ENCODE measurements at places on chromosomes 5 and 9.

DNA sequence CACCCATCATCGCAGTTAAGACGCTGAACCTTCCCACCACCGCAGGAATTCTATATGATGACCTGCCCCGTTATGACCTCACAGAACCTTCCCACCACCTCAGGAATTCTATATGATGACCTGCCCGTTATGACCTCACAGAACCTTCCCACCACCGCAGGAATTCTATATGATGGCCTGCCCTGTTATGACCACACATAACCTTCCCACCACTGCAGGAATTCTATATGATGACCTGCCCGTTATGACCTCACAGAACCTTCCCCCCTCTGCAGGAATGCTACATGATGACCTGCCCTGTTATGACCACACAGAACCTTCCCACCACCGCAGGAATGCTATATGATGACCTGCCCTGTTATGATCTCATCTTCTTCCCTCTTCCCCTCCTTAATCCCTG, 64.3 kb downstream of the IRX1 start:
- DNase-seq, result no peak

DNA sequence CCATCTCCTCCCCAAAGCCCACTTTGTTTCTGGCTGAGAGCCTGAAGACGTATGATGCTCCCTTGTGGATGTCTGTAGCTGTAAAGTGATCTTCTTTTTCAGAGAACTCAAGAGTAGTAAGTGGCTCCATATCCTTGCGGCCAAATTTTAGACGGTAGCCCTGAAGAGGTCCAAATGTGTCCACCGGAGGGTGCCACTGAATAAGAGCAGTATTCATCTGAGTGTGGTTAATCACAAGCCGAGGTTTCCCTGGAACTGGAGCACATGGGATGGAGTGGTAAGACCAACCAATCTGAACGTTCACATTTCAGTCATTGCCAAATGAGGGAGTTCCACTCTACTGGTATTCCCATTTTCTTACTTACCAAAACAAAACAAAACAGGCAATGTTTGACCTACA, 686.5 kb upstream of the DMAC1 start:
- DNase-seq, result no peak

DNA sequence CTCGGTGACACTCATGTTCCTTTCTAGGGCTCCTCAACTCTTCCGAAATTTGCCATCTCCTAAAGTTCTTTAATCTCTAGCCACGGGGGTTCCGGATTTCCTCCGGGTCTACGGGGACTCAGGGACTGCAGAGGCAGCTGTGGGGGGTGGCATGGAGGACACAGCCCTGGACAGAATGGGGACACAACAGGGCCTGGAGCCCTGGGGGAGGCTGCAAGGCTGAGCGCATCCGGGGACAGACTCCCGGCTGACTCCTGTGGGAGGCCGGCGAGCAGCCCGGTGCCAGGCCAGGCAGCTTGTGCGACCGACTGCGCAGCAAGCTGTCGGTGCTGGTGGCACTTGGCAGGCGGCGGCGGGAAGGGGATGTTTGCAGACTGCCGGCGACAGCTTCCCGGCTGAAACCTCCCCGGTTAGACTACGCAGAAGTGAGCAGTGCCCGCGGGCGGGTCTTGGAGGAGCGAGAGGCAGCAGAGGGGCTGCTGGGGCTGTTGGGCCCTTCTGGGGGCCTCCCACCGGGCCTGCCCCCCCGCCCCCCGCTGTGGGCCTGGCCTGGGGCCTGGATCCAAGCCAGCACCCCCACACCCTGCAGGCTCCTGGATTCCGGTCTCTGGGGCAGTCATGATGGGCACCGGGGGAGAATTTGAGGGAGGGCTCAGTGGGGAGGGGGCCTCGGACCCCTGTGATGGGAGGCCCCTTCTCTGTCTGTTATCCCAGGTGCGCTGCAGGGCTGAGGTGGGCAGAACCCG, 28.7 kb upstream of the UBAC1 start:
- peak; percentile 36 for DNase-seq

- no peak for DNase-seq
These were observed 49.6 kb downstream of the ANKRD55 start for GRCh38 chr5:56183506-56183905.

DNA sequence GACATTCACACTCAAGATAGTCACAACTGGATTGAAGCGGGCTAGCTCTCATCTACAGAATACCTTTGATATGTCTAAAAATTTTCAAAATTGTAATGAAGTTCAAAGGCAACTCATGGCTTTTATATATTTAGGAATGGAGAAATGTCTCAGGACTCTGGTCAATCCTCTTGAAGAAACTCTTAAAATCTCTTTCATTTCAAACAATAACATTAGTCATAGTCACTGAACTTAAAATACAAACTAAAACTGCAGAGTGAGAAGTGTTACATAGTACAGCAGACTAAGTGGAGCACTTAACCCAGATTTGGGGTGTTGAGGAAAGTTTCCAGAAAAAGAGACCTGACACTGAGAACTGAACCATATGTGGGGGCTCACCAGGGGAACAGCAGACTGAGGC, 20.7 kb downstream of the FANCC start:
- no peak for DNase-seq

DNA sequence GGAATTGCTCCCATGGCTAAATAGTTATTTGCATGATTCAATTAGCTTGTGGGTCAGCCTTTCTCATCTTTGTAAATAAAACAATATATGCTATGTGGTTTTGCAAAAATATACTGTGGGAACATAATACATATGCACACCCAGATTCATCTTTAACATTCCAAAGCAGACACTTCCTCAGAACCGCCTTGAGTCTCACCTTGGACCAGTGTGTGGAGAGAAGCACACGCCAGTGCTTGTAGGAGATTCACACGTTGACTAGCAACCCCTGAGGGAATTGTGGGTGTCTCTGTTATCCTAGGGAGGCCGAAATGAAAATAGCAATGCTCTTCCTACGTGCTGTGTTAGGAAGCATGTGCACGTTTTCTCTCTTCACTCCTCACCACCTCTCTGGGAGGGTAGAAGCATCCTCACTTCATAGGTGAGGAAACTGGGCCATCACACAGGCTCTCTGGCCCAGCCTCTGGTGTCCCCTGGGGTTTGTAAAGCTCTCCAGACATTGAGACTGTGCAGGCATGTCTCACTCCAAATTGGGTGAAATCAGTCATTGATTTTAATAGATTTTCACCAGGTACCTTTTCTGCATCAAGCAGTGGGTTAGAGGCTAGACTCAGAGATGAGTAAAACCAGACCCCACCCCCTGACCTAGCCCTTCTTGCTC, 221.7 kb downstream of the PBX3 start:
- no peak for DNase-seq

GRCh38 chr5:78242001-78242400, 52.5 kb downstream of the AP3B1 start:
- no peak for DNase-seq

GRCh38 chr5:65796269-65796668, 74.3 kb downstream of the NLN start:
- DNase-seq, result no peak

DNA sequence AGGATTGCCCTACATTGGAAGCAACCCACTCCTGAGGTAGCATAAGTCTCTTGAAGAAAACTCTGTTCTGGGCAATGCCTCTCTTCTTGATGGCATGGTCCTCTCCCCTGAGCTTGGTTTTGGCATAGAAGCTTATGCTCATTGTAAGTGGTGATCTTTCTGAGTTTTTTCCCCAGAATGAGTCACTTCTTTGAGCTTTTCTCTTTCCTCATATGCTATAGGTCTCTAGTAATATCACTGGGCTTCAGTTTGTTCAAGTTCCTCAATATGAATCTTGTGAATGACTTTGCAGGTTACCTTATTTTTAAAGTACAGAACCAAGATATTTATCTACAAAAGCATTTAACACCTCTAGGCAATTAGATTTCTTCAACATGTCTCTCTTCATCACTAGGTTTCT, 76.5 kb upstream of the ATG10 start:
- DNase-seq, result no peak

GRCh38 chr5:67963789-67964519, 251.6 kb upstream of the PIK3R1 start:
- DNase-seq, result no peak

GRCh38 chr5:176954050-176954449, 52.5 kb downstream of the UIMC1 start:
- DNase-seq, result no peak

GRCh38 chr9:38638881-38639576, 18.6 kb upstream of the ANKRD18A start:
- no peak for DNase-seq

GRCh38 chr9:79670269-79670961, 98.7 kb downstream of the TLE4 start:
- DNase-seq, result no peak

DNA sequence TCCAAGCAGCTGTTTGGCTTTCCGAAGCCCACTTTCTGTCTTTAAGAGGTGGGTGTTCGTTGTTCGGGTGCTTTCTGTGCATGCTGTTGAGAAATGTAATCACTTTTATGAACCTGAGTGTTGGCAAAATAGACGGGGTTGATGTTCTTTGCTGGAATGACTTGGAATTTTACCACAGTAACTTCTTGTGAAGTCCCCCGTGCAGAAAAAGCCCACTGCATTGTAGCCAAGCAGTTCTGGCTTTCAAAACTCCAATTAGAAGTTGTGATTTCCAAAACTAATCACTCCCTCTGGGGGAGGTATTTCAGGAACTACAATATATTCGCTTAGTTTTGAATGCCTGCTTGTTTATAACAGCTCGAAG, 111.1 kb downstream of the PAM start:
- DNase-seq, result no peak

GRCh38 chr5:146919304-146919703, 40.7 kb upstream of the PPP2R2B start:
- no peak for DNase-seq

DNA sequence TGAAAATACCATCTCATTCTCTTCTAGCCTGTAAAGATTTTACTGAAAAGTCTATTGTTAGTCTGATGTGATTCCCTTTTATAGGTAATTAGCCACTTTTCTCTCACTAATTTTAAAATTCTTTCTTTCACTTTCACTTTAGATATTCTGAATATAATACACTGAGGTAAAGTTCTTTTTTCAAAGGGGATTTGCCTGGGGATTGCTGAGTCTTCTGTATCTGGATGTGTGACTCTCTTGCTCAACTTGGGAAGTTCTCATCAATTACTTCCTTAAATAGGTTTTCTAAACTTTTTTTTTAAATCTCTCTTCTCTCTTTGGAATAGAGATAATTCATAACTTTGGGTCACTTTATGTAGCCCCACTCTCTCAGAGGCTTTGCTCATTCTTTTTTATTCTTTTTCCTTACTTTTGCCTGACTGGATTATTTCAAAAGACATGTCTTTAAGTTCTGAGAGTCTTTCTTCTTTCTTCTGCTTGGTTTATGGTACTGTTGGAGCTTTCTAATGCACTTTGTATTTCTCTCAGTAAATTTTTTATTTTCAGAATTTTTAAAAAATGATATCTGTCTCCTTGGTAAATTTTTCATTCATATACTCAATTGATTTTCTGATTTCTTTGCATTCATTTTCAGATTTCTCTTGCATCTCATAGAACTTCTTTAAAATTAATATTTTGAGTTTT, 55.9 kb upstream of the IL12B start:
- DNase-seq, result no peak

DNA sequence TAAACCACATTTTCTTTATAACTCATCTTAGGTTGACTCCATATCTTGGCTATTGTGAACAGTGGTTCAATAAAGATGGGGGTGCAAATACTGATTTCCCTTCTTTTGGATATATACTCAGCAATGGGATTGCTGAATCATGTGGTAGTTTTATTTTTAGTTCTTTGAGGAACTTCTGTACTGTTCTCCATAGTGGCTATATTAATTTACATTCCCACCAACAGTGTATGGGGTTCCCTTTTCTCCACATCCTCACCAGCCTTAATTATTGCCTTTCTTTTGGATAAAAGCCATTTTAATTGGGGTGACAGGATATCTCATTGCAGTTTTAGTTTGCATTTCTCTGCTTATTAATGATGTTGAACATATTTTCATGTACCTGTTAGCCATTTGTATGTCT, 107.7 kb upstream of the EQTN start:
- no peak for DNase-seq

DNA sequence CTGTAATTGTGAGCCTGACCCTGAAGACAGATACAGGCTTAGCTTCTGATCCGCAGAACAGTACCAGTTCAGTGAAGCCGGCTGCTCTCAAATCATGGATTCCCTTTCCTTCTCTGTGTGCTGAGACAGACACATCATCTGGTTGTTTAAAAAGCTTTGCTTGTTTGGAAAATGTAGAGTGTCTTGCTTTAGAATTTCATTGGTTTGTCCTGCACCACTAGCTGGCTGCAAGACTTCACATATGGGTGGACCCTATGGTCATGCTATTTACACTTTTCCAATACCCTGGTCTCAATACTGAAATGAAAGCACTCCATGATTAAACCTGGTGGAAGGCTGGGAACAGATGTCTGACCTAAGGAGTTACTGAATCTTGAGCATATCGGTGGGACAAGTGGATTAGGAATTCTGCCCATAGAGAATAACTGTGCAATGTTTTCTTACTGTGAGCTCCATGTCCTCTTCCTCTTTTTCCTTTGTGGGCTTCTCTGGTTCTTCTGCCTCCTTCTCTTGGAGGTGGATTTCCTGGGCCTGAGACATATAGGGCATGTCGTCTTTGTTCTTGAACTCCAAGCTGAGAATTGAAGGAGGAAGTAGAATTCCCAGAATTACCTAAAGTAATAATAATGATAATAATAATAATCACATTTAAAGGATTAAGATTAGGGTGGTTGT, 201.1 kb upstream of the KLF9 start:
- no peak for DNase-seq

GRCh38 chr9:26261503-26262330, 583.5 kb upstream of the TUSC1 start:
- DNase-seq, result no peak

DNA sequence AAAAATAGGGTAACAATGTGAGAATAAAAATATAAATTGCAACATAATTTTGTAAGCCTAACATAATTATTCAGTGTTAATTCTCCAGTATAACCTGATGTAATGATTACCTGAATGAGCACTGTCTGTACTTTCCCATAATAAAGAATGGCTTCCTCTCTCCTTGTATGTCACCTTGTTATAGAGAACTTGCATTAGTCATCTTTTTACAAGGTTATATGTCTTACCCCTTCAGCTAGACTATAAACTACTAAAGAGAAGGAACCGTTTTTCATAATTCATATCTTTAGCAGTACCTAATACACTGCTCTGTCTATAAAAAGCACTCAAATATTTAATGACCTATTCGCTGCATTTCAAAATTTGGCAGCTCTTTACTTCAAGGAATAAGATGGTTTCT, 19.8 kb downstream of the STRBP start:
- DNase-seq, result no peak

- no peak for DNase-seq
These were observed 62.6 kb upstream of the C6 start for GRCh38 chr5:41275813-41276512.

- no peak for DNase-seq
These were observed 405.9 kb downstream of the ZSWIM6 start for GRCh38 chr5:61737964-61738340.

DNA sequence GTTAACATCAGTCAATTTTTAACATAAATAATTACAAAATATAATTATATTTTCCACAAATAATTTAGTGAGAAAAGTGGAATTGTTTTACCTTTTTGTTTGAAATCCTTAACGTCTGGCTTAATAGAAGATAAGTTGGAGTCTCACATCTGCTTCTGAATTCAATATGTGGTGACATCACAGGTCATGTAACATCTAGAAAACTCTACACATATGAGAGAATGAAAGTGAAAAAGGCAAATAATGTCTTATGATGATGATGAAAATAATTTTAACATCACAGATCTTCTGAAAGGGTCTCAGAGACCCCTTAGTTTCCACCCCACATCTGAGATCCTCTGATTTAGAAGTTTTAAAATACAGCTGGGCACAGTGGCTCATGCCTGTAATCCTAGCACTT, 81.5 kb downstream of the PRKACG start:
- DNase-seq, result no peak

GRCh38 chr5:26737348-26738265, 300.8 kb downstream of the CDH9 start:
- DNase-seq, result no peak

GRCh38 chr9:86406366-86406765, 52.2 kb upstream of the TUT7 start:
- DNase-seq, result no peak
